ENCODE measurements at places on chromosomes 3 and 15. TPM values are rescaled to one million over a fixed set of nuclear protein-coding genes. Genes with fewer than 3 reads are reported as not detected.

ALPK3 gene
- polyA plus RNA-seq = 1.3 TPM

B4GALT4 gene
- polyA plus RNA-seq = 15.2 TPM

PIGBOS1 gene
- 31.4 TPM for polyA plus RNA-seq

SERINC4 gene
- polyA plus RNA-seq = 0.52 TPM

STAB1 gene
- 315 TPM for polyA plus RNA-seq

ARL14 gene
- 4.8 TPM for polyA plus RNA-seq

IL17RC gene
- polyA plus RNA-seq = 17.5 TPM

RPUSD2 gene
- 15.2 TPM for polyA plus RNA-seq

FGF12 gene
- polyA plus RNA-seq = 1.1 TPM

ALDH1L1 gene
- polyA plus RNA-seq = 15.6 TPM

PRR20G gene
- 0.27 TPM for polyA plus RNA-seq

GOLGA8Q gene
- 0.34 TPM for polyA plus RNA-seq

AHSG gene
- polyA plus RNA-seq = 0.23 TPM

ASB14 gene
- polyA plus RNA-seq = not detected

ILDR1 gene
- 2.1 TPM for polyA plus RNA-seq

CADPS gene
- polyA plus RNA-seq = 4.4 TPM

IL17RE gene
- polyA plus RNA-seq = 3.6 TPM

LSMEM2 gene
- 0.11 TPM for polyA plus RNA-seq

ANKDD1A gene
- 3.6 TPM for polyA plus RNA-seq

ALDH1A2 gene
- 1.8 TPM for polyA plus RNA-seq

CRYBG3 gene
- polyA plus RNA-seq = 5.4 TPM

ARF4 gene
- 152 TPM for polyA plus RNA-seq

USF3 gene
- 8.6 TPM for polyA plus RNA-seq

SLC2A2 gene
- 0.05 TPM for polyA plus RNA-seq

CHRD gene
- 2.5 TPM for polyA plus RNA-seq

IL5RA gene
- 0.41 TPM for polyA plus RNA-seq

SENP8 gene
- 2.7 TPM for polyA plus RNA-seq

MST1 gene
- 90.3 TPM for polyA plus RNA-seq

NCEH1 gene
- 4.4 TPM for polyA plus RNA-seq

BFSP2 gene
- polyA plus RNA-seq = 3.8 TPM

GP5 gene
- polyA plus RNA-seq = 0.64 TPM

GOLIM4 gene
- 8.4 TPM for polyA plus RNA-seq

CRYGS gene
- 21.0 TPM for polyA plus RNA-seq

GOLGA6L1 gene
- 0.18 TPM for polyA plus RNA-seq

PRTG gene
- polyA plus RNA-seq = 0.16 TPM

SRP14 gene
- polyA plus RNA-seq = 522 TPM

CCDC33 gene
- polyA plus RNA-seq = 0.39 TPM

CD80 gene
- polyA plus RNA-seq = 3.3 TPM

PTPRG gene
- 4.1 TPM for polyA plus RNA-seq

TIMP4 gene
- 4.2 TPM for polyA plus RNA-seq

ANKRD34C gene
- polyA plus RNA-seq = 0.07 TPM

TERC gene
- not detected for polyA plus RNA-seq

RAD51 gene
- 1.2 TPM for polyA plus RNA-seq

GABRG3 gene
- 0.71 TPM for polyA plus RNA-seq

LIPC gene
- 2.0 TPM for polyA plus RNA-seq

RPL29 gene
- 1,964 TPM for polyA plus RNA-seq

CPN2 gene
- polyA plus RNA-seq = 0.07 TPM

CX3CR1 gene
- polyA plus RNA-seq = 0.55 TPM

UROC1 gene
- polyA plus RNA-seq = 0.07 TPM

RHO gene
- polyA plus RNA-seq = 0.07 TPM

LRRC3B gene
- polyA plus RNA-seq = 0.50 TPM

All from thymus (tissue), 14 donors.